Kasumi-1 (cell line): ENCODE measurements at places on chromosomes 4 and X.

GRCh38 chrX:30150196-30150895 is 65.0 kb upstream of the MAGEB2 start:
- DNase-seq = no peak

- DNase-seq = no peak
Observed at GRCh38 chrX:54166915-54167314, 16.1 kb downstream of the FAM120C start.

- peak; percentile 79 for DNase-seq
Observed at GRCh38 chr4:14856062-14856933, 146.0 kb upstream of the CPEB2 start.

DNA sequence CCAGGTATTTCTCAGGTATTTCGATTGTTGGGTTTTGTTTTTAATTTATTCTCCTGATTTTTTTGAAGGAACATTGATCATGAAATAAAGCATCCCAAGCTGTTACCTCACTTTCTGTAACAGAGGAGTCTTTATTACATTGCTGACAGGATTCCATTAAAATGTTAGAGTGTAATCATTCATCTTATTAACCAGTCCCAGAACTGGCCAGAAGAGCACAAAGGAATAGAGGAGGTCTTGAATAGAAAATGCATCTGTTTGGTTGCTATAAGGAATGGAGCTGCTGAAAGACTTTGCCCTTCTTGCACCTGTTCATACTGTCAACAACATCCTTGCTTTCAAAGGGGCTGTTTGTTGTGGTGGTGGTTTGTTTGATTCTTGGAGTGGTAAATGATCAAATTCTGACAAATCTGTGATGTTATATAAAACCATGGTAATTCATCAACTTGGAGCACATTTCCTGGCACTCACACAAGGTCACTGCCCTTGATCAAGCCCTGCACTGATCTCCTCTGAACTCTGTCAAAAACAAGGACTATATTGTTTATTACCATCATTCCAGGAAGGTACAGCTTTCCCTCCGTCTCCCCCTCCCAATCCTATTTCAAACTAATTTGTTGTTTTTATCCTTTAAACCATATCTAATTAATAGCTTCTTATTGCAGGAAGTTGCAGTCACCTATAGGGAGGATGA is 215.8 kb downstream of the PCDH19 start:
- no peak for DNase-seq

DNA sequence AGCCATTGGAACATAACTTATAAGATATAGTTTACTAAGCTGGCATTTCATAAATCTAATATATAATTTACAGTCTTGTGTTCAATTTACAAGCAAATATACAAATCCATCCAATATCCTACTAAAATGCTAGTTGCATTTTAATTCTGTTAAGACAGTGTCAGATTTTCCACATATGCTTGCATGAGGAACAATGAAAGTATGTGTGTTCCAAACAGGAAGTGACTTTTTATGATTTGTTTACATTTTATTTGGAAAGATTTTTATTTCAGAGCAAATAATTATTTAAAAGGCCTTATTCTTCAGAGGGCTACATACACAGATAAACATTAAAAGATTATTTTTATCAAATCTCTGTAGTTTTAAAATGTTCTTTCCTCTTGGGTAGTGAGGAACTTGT is 130.1 kb downstream of the KLHL34 start:
- no peak for DNase-seq

GRCh38 chr4:152044331-152045036 is 283.7 kb upstream of the GATB start:
- DNase-seq = no peak

DNA sequence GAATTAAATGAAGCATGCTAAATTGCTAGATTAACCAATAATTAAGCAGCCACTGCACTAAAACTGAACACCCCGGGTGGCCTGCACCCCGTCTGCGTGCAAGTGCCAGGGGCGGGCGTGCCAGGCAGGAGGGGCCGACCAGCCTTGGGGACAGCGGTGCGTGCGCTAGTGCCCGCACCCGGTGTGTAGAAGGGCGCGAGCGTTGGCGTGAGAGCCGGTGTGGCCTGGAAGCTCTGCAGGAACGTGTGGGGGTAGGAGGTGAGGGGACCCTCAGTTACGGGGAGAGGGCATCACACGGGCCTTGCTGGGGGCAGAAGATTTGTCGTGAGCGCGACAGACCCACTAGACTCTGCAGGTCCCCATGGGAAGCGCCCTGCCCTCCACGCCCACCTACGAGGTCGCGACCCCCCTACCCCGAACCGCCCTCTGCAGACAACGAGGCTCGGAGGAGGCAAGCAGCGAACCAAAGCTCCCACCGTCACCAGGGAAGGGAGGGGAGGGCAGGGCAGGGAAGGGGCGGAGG is 105.8 kb downstream of the FAM53A start:
- no peak for DNase-seq

GRCh38 chr4:135418353-135418752 is 1216.8 kb upstream of the PABPC4L start:
- peak; percentile 18 for DNase-seq

- DNase-seq = peak; percentile 30
Observed at GRCh38 chr4:91113130-91113706, 986.0 kb downstream of the CCSER1 start.

DNA sequence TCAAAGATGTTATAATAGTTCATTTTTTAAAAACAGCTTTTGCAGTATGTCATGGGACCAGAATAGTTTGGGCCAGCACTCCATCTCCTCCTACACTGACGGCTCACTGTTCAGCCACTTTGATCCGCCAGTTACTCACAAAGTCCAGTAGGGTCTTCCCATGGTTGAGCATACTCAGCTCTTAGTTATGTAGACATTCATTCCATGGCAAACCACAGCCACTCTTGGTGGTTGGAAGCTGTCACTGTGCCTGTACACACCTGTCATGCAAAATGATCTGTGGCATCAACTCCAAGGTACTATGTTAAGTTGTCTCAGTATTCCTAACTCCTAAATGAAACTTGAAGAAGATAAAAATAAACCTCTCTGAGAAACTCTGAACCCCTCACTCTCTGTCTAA is 127.2 kb downstream of the NR3C2 start:
- DNase-seq = no peak

- peak; percentile 90 for DNase-seq
Observed at GRCh38 chr4:15457406-15458201, 12.1 kb upstream of the CC2D2A start.

DNA sequence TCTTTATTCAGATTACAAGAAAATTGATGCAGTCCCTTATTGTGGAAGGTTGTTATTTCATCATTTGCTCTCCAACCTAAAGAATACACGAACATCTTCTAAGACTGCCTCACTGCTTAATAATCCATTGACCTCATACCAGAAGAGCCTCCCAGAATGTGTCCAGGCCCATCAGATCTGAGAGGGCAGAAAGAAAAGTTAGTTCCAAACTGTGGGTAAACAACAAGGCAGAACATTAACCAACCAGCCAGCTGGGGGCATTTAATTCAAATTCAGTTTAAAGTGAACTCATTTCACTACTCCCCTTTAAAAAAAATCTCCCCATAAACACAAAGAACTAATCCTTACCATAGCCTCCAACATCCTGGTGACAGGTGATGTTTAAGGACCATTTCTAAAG is 13.8 kb downstream of the GPC4 start:
- no peak for DNase-seq

GRCh38 chr4:142336251-142336934 is 509.7 kb downstream of the INPP4B start:
- DNase-seq = no peak

DNA sequence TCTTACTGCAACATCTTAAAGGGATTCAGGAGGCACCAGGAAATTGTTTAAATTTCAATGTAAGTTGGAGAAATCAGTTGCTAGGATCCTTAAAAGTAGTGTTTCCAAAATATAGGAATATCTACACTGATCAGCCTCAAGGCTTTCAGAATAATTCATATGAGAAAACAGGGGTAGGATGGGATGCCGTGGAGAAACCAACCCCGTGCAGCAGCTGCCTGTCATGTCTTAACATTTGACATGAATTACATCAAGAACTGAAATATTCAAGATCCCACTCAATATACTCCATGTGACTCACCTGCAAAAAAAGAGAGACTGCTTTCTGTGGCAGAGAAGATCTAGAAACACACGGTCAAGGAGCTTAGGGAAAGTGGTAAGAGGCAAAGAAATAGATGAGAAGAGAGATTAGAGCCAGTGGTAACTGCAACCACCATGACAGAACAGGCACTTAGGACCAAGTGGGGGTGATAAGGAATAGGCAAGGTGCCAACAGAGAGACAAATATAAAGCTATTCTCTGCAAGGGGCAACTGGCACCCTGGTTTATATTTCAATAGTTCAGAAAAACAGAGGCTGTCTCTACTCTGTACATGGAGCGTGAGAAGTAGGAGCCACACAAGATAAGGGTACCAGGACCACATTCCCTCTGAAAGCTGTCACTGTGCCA is 64.0 kb downstream of the SLC39A8 start:
- DNase-seq = no peak

DNA sequence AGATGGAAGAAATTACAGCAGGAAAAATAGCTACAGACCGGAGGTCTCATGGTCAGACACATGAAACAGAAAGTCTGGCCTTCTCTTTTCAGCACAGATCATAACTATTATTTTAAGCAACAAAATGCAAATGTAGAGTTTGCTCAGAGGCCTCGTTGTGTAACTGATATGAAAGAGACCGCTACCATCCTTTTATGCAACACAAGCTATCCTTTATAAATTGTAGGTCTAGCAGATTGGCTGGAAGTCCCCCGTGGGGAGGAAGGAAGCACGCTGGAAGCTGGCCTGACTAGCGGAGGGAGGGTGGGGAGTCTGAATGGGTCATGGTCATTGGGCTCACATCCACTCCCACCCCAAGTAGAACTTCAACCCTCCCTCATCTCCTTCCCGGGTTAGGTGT is 27.7 kb downstream of the DMP1 start:
- no peak for DNase-seq

DNA sequence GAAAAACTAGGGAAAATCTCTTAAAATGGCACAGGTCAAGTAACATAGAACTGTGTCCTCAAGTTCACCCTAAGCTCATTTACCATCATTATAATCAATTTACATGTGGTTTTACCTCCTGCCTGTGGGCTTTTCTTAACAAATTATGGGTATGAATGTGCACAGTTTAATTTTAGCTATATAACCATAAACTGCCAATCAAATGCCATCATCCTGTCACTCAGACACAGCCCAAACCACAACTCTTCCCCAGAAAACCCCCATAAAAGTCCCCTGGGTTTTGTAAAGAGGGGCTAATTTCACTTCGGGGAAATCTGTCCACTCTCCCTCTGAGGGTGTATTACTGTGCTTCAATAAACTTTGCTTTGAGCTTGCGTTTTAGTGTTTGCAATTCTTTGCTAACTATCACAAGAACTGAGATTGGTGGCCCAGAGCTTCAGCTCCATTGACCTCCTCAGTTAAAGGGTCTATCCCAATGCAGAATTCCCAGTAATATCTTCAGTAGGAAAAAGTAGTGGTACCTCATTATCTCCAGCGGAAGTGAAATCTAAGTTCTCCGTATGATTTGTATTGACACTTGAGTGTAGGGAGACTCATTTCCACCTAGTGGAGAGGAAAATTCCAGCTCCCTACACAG is 394.6 kb downstream of the SPOCK3 start:
- no peak for DNase-seq

DNA sequence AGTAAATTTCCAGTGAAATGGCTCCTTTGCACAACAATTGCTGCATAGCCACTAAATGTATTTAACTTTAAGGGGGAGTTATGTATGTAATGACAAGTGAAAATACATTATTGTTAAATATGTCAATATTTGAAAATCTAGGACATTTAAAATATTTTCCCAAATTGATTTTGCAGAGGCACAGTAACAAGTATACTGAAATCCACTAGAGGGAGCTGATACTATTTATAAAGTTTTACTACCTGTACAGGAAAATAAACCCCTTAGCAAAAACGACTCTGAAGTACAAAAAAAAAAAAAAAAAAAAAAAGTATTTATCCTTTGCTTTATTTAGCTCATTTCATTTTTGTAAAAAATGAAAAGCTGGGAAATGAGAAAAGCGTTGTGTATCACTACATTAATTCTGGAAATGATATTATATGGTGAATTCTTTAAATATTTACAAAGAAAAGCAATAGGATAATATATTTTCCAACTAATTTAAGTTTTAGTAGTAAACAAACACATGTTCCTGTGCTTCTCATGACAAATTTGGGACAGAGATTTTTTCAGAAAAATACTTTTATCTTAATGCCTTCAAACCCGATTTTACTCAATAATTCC is 727.7 kb downstream of the DMD start:
- peak; percentile 11 for DNase-seq

GRCh38 chr4:90597927-90598326 is 470.7 kb downstream of the CCSER1 start:
- no peak for DNase-seq

GRCh38 chrX:136762820-136763452 is 17.8 kb downstream of the ARHGEF6 start:
- no peak for DNase-seq

GRCh38 chr4:52251864-52252263 is 200.8 kb downstream of the SPATA18 start:
- DNase-seq = no peak

DNA sequence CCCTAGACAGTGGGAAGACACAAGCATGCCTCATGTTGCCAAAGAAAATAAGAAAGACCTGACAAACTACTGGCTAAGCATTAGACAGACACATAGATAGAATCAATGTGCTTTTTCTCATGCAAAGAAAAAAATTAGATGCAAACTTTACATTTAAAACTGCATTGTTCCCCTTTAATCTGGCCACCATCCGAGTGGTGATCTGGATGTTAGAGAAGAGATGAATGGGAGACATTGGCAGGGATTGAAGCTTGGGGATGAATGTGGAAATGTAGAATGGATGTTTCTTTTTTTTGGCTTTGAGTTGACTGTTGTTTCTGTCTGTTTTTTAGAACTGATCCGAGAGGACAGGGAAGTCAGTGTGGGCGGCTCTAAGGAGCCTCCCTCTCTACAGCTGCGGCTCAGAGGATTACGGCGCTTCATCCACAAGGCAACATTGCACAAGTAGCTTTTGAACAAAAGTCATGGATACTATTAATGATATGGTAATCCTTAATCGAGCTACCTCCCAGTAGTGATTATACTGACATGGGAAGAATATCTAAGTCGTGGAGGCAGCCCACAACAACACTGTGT is 53.0 kb downstream of the HELT start:
- no peak for DNase-seq

DNA sequence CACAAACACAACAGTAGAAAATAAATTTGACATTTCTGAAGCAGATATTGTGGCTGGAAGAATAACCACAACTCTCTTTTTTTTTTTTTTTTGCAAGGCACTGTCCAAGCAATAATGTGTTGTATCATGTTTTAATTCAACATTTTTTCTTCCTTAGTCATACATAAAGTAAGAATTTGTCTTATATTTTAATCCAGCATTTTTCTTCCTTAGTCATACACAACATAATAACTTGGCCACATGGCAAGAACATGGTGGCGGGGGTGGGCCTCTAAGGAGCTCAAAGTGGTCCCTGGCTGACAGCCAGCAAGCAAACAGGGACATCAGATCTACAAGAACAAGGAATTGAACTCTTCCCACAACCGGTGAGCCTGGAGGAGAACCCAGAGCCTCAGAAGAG is 20.2 kb downstream of the FBXW7 start:
- no peak for DNase-seq
